IPS DF 6.9 (cell line): ENCODE measurements at places on chromosomes 7 and 10.

GRCh38 chr10:27601503-27601902, 97.4 kb downstream of the RAB18 start:
- DNase-seq = no peak

DNA sequence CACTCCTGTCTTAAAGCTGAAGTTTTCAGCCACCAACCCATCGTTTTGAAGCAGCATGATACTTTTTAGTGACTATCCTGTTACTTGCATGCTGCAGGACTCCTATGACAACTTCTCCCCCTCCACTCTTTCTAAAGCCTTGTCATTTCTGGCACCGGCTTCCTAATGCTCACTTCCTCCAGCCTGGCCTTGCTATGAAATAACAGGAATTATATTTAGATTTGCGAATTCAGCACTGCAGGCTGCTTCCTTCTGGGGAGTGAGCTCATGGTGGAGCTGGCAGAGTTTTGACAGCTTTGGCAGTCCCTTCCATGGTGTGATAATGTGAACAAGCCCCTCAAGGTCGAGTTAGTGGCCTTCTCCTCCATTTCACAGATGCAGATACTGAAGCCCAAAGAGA, 13.4 kb downstream of the BLNK start:
- no peak for DNase-seq

DNA sequence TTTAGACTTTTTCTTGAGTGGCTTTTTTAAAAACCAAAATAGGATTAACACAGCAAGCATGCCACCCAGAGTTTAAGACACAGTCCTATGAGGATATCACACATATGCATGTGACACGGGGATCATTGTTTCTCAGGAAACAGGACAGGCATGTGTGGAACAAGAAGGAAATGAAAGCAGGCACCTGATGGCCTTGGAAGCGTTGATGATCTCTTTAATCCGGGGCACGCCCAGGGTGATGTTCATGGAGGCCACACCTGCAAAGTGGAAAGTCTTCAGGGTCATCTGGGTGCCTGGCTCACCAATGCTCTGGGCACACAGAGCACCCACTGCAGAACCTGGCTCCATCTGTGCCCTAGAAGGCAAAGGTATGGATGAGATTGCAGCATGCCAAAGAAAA, 44.3 kb downstream of the POLR3A start:
- DNase-seq = no peak

GRCh38 chr10:98316170-98316569, 48.2 kb upstream of the LOXL4 start:
- no peak for DNase-seq

DNA sequence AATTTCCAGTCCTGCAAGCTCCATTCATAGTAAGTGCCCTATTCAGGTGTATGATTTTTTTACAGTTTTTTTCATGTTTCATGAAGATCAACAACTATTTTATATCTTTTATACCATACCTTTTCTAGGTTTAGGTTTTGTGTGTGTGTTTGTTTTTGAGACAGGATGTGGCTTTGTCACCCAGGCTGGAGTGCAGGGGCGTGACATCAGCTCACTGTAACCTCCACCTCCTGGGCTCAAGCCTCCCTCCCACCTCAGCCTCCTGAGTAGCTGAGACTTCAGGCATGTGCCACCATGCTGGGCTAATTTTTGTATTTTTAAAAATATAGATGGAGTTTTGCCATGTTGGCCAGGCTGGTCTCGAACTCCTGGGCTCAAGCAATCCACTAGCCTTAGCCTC, 35.0 kb downstream of the ARMH3 start:
- no peak for DNase-seq

DNA sequence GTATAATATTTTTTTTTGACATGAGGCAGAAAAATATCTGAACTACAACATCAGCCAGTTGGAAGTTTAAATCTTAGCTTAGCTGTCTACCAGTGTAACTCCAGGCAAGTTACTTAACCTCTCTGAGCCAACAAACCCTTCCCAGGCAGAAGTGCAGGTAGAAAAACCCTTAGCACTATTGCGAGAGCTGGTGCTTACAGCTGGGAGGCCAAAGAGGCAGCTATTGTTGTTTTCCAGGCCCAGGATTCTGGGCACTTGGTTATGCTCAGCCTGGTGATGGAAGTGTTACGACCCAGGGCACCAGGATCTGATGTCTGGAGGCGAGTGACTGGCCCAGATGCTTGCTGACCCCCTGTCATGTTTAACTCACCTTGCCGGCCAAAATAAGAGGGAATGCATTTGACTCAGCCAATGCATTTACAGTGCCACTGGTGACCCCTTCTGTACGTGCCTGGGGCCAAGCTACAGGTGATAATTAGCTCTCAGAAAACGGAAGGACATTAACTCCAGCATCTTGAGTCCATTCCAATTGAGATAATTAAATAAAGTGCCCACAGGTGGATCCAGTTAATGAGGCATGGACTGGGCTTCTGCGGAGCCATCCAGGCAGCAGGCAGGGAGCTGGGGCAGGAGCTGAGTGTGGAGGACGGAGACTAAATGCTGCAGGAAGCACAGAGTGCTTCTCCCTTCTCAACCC, 126.5 kb upstream of the HABP2 start:
- no peak for DNase-seq
